ENCODE measurements at places on chromosomes 2 and 18.

GRCh38 chr2:88114889-88115288 lies 13.0 kb downstream of the FABP1 start:
- DNase-seq, result no peak

- DNase-seq, result no peak
Measured at GRCh38 chr2:42008241-42008921, 39.4 kb upstream of the PKDCC start.

- DNase-seq, result no peak
Measured at GRCh38 chr18:6737833-6738232, 8.3 kb downstream of the ARHGAP28 start.

GRCh38 chr2:212923393-212923792 lies 228.0 kb downstream of the IKZF2 start:
- DNase-seq, result no peak

GRCh38 chr2:136057023-136057801 lies 60.7 kb downstream of the CXCR4 start:
- DNase-seq, result no peak

- no peak for DNase-seq
Measured at GRCh38 chr2:73004889-73005596, 66.5 kb downstream of the SFXN5 start.

DNA sequence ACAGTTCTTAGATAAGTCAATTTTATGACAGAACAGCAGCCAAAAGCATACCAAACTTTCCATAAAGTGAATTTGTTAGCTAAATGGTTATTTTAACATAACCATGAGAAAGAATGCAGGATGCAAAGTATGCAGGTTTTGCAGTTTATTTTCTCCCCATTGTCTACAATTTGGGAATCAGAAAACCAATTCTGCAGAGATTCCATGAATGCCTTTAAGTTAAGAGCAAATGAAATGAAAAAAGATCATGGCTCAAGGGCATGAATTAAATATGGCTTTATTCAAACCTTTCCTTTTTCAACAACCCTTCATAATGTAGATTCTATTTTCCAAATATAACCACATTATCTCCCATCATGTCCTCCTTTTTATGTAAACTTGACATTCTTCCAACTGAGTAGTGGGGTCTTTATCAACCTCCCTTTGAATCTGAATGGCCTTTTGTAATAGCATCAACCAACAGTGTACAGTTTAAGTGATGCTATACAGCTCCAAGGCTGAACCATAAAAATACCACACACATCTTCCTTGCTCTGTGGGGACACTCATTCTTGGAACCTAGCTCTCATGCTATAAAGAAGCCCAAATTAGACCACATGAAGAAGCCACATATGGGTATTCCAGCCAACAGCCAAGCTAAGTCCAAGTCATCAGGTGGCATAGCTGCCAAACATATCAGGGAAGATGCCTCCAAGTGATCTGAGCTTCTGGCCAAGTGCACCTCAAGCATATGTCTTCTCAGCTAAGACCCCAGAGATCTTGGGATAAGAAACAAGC lies 49.8 kb downstream of the PIAS2 start:
- no peak for DNase-seq
